ENCODE measurements at places on chromosomes 4 and X.

GRCh38 chr4:113106108-113106507 lies 56.7 kb downstream of the ANK2 start:
- DNase-seq: peak; percentile 51

- no peak for DNase-seq
These were observed 19.9 kb downstream of the TMEM164 start for GRCh38 chrX:110022599-110023448.

DNA sequence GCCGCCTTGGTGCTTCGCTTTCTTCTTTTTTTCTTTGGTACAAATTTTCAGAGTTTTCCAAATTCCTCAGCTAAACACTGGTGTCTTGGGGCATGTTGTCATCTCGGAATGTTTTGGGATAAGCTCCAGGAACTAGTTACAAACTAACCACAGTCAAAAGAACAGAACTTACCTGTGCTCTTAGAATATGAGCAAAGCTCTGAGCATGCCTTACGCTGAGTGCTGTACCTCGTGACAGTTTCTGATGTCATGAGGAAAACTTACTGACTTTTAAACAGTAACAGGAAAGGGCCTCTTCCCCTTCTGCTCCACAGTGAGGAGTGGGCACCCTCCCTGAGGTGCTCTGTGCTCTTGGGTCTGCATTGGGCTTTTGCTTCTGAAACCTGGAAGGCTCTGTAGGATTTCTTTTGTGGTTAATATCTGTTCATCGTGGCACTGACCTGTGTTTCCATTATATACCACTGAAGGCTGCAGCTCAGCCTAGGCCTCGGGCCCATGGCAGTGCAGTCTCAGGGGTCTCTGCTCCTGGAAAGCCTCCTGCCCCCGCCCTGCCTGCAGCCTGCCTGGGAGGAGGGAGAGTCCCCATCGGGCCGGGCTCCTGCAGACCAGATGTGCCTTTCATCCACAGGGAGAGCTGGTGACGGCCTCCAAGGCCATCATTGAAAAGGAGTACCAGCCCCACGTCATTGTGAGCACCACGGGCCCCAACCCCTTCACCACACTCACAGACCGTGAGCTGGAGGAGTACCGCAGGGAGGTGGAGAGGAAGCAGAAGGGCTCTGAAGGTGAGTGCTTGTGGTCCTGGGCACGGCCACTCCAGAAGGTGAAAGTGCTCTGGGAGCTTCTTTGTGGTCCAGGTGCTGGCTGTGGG lies 48.7 kb downstream of the NOP14 start:
- peak; percentile 57 for DNase-seq

DNA sequence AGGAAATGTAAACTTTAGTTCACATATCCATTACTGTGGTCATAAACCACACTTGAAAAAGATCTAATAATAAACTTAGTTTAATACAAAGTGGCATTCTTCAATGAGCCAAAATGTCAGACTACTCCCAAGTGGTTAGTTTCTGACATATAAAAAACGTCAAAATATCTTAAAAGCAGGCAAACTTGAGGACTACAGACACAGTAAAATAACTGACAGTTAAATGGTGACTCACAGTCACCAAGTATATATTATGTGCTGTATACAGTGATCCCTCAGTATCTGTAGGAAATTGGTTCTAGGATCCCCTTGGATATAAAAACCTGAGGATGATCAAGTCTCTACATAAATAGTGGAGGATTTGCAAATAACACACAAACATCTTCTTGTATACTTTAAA lies 11.6 kb upstream of the CORIN start:
- no peak for DNase-seq

DNA sequence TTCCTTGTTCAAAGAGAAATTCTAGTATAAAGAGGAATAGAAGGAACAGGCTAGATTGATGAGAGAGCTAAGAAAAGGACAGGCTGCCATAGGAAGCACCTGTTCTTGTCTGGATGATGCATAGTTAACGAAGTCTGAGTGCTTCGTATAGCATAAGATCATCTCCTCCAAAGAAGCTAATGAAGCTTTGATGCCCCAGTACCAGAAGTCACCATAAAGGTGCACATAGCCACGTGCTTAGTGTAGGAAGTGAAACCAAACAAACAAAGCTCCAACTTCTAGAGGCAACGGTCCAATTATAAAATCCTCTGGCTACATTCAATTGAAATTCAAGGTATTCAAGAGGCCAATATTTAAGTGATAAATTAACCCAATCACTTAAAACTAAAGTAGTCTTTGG lies 31.0 kb downstream of the AFAP1 start:
- no peak for DNase-seq

DNA sequence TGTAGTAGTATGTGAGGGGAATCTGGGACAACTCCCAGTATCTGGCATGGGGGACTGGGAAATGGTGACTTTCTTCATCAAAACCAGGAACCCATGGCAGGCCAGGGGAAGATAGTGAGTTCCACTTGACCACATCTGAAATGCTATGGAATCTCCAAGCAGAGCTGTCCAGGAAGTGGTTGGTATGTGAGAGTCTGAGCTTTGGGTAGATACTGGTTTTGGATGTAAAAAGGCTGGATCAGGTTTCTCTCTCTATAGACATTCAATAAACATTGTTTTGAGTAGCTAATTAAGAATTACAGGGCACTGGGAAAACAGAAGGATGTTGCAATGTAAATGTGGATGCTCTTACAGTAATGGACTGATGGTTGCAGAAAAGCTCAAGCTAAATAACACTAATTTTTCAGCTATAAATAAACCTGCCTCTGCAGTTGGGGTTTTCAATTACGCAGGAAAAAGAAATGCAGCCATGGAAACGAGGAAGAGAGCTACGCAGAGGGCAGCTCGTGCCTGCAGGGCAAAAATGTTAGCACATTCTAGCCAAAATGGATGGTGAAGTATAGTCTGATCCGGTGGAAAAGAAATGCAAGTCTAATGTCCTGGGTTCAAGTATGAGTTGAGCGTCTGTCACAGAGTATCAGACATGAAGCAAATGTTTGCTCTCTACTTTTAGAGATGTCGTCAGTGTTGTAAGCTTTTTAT lies 13.4 kb upstream of the CHRNA9 start:
- peak; percentile 59 for DNase-seq

DNA sequence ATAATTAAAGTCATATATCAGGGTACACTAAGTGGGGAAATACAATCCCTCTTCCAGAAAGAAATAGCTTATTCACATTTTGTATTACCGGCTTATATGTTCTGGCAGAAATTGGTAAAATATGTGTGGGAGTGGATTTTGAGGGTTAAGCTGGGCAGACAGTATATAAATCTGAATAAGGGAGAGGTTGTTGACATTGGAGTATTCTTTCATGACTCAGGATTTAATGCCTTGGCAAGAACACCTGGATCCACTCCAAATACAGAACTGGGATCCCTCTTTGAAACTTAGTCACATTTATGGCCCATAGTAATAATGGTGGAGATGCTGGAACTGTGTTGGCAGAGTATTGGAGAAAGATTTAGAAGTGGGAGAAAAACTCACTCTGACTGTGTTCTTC lies 54.3 kb upstream of the TET2 start:
- DNase-seq: peak; percentile 60

DNA sequence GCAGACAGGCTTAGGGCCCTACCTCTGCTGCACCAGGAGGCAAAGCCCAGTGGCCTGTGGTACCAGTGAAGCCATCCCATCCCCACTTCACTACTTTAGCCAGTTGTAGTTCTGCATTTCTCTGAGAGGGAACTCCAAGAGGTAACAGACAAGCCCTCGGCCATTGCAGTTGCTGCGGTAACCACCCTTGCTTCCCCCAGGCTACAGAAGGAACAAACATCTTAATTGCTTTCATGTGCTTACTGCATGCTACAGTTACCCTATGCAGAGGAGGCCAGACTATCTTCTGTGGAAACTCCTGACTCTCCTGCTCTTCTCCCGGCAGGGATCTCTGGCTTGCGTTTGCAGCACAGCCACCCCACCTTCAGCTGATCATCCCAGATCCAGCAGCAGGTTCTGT lies 67.8 kb downstream of the SPIN4 start:
- DNase-seq: no peak

Data from kidney tubule cell (primary cell).